ENCODE measurements at places on chromosomes 3 and 15.

DNA sequence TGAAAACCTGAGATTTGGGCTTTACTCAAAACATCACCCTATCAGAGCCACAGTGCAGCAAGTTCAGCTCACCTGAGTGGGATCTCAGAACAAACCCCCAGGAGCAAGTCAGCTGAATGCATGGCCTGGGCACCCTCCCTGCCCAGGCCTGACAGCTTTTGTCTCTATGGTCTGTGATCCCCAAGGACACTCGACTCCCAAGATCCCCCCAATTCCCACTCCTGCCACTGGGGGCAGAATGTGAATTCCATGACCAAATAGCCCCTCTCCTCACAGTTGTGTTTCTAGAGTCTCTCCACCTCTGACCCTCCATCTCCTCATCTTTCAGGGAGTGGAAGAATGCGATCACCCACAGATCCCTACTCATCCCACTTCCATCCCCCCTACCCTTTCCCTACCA, 58.9 kb downstream of the ZNF445 start:
- no peak for DNase-seq

GRCh38 chr3:32888739-32889138, 62.7 kb upstream of the CCR4 start:
- DNase-seq = no peak

- no peak for DNase-seq
Observed at GRCh38 chr3:12234906-12235305, 54.0 kb upstream of the PPARG start.

GRCh38 chr3:37386627-37387230, 212.3 kb upstream of the LRRFIP2 start:
- DNase-seq = no peak

GRCh38 chr3:12229896-12230295, 59.0 kb upstream of the PPARG start:
- no peak for DNase-seq
